ENCODE measurements at places on chromosomes 11 and 22. TPM values are rescaled to one million over a fixed set of nuclear protein-coding genes. Genes with fewer than 3 reads are reported as not detected.

- peak; percentile 35 for DNase-seq
These were observed 182.0 kb downstream of the CHST1 start for GRCh38 chr11:45483416-45483815.

HEPACAM gene
- 0.27 TPM for total RNA-seq

PGA3 gene
- not detected for total RNA-seq

TPBGL gene
- 0.68 TPM for total RNA-seq

PITPNB gene
- total RNA-seq, result 113 TPM

DNA sequence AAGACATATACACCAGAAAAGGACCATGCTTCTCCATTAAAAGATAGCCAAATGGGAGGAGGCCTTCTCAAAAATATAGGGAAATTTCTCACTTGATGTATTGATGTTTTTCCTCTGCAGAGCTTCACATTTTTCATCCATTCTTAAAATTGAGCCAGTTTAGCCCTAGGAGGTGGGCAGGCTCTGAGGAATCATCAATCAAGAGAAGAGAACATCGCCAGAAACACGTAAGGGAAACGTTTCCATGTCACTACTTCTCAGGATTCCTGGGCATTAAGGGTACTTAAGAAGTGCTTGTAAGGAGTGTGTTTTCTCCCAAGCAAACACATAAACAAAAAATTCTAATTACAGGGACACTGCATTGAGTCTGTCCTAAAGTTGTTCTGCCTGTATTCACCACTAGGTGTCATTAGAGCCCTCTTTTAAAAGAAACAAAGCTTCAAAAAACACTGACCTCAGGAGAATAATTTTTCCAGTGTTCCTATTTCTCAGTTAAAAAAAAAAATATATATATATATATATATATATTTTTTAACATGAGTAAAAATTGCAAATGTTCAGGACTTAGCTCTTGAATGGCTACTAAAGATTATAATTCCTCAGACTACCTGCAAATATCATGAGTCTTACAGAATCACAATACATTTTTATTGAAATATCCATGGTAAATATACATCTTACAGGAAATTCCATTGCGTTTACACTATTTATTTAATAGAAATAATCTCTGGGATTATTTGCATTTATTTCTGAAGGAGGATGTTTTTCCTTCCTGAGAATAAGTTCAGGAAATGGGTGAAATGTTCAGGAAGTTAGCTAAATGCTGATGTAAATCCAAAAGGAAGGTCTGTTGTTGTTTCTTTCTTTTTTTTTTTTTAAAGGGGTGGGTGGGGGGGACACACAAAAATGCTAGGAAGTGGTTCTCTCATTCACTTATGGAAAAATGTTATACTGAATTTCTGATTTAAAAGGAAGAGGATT is 16.0 kb downstream of the FZD4 start:
- no peak for DNase-seq

DNA sequence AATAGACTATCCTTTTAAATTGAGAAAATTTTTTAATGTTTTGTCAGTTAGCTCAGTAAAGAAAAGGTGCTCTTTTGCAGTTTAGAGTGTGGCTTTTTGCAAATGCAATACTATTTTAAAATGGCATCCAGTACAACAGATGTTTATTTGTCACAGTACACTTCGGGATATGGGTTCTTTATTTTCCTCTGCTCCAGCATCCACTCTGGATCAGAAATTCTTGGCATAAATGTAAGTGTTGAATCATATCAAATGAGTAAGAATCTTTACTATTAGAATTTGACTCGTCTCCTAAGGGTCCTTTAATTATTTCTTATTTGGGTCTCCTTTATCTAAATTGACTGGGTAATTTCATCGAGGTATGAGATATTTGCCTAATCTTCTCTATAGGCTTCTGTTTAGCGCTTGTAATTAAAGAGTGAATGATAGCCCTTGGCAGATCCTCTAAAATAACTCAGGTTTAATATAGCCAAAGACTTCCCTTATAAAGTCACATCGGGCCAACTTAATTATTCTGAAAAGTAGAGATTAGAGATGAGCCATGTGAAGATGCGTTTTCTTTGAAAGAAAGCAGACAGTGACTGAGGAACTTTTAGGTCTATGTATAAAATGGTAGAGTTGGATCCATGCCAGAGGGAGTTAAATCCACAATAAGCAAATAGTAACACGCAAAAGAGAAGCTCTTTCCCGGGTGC is 132.7 kb downstream of the CASP12 start:
- no peak for DNase-seq

Data from sigmoid colon (tissue), 7 donors.